ENCODE measurements at places on chromosomes 12 and 14. TPM values are rescaled to one million over a fixed set of nuclear protein-coding genes. Genes with fewer than 3 reads are reported as not detected.

- DNase-seq = peak; percentile 6
- peak overlapping the region; percentile 69 for H3K4me3 ChIP-seq
- H3K4me1 ChIP-seq = no peaks in the 10 kb centered on the region
- no peaks in the 10 kb centered on the region for H3K36me3 ChIP-seq
- peak overlapping the region; percentile 69 for H3K27ac ChIP-seq
Observed at GRCh38 chr12:101698800-101699347, 1.4 kb downstream of the CHPT1 start.

GRCh38 chr12:125220404-125221273 is 155.4 kb downstream of the AACS start:
- H3K27me3 ChIP-seq = no peaks in the 10 kb centered on the region
- no peaks in the 10 kb centered on the region for H3K4me1 ChIP-seq
- H3K27ac ChIP-seq = no peak overlapping the region
- no peak for DNase-seq

DNA sequence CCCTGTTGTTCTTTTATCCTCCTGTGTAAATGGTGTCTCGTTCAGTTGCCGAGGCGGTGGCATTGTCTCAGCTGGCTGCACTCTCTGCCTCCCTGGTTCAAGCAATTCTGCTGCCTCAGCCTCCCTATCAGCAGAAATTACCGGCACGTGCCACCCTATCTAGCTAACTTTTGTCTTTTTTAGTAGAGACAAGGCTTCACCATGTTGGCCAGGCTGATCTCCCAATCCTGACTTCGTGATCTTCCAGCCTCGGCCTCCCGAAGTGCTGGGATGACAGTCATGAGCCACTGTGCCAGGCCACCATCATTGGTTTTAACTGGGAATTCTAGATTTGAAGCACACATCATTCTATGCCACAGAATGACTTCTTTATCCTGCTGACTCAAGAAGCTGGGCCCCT is 175.3 kb upstream of the ALG10B start:
- H3K36me3 ChIP-seq = no peaks in the 10 kb centered on the region
- no peak overlapping the region for H3K27ac ChIP-seq
- no peak overlapping the region for H3K4me3 ChIP-seq
- H3K4me1 ChIP-seq = no peaks in the 10 kb centered on the region
- DNase-seq = no peak

- H3K4me3 ChIP-seq = no peak overlapping the region
- H3K36me3 ChIP-seq = no peaks in the 10 kb centered on the region
- H3K27ac ChIP-seq = no peak overlapping the region
- H3K4me1 ChIP-seq = peaks cover 9% of the 10 kb centered on the region
- DNase-seq = no peak
Observed at GRCh38 chr14:34700622-34701130, 13.7 kb downstream of the CFL2 start.

DNA sequence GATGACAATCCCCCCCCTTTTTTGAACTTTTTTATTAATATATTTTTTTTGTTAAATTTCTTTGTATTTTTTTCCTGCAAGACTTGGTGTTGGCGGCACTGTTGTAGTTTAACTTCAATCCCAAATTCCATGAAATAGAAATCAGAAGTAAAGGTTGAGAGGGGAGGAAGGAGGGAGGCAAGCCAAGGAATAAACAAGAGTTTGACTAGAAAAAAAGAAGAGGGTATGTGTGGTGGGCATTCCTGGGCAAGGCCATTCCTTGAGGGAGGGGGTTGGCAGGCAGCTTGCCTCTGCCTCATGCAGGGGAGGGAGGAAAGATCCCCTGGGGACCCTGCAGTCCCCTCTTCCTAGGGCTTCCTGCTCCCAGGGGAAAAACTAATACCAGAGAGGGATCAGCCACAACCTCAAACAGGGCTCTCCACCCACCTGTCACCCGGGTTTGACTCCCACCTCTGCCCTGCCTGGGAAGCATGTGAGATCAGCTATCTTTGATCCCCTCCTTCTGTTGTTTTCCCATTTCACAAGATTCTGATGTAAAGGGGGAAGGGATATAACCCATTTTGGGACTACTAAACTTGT is 519 bp upstream of the AP1G2 start:
- H3K4me3 ChIP-seq = no peak overlapping the region
- no peak for DNase-seq
- peaks cover 3% of the 10 kb centered on the region for H3K27me3 ChIP-seq

- H3K4me3 ChIP-seq = no peak overlapping the region
- DNase-seq = peak; percentile 69
- no peaks in the 10 kb centered on the region for H3K27me3 ChIP-seq
Observed at GRCh38 chr12:68971404-68971803, 38.4 kb upstream of the CPM start.

GRCh38 chr12:109621901-109622364 is 48.3 kb downstream of the MVK start:
- no peak overlapping the region for H3K4me3 ChIP-seq
- H3K4me1 ChIP-seq = no peaks in the 10 kb centered on the region
- no peak overlapping the region for H3K27ac ChIP-seq
- peaks cover 1% of the 10 kb centered on the region for H3K27me3 ChIP-seq
- H3K36me3 ChIP-seq = no peaks in the 10 kb centered on the region

- H3K4me3 ChIP-seq = no peak overlapping the region
- peaks cover 4% of the 10 kb centered on the region for H3K4me1 ChIP-seq
- no peak for DNase-seq
- H3K27ac ChIP-seq = no peak overlapping the region
- H3K27me3 ChIP-seq = no peaks in the 10 kb centered on the region
- no peaks in the 10 kb centered on the region for H3K36me3 ChIP-seq
Observed at GRCh38 chr14:95258754-95259593, 60.7 kb downstream of the CLMN start.

GRCh38 chr12:54472494-54473262 is 724 bp downstream of the GTSF1 start:
- H3K36me3 ChIP-seq = no peaks in the 10 kb centered on the region
- no peak overlapping the region for H3K27ac ChIP-seq
- no peaks in the 10 kb centered on the region for H3K27me3 ChIP-seq
- H3K4me3 ChIP-seq = no peak overlapping the region
- no peak for DNase-seq

GRCh38 chr12:101570047-101570446 is 24.7 kb upstream of the MYBPC1 start:
- DNase-seq = peak; percentile 58
- no peaks in the 10 kb centered on the region for H3K36me3 ChIP-seq
- no peak overlapping the region for H3K27ac ChIP-seq
- no peaks in the 10 kb centered on the region for H3K4me1 ChIP-seq
- no peaks in the 10 kb centered on the region for H3K27me3 ChIP-seq

The NABP2 gene
- 25.9 TPM for total RNA-seq

All from fibroblast of lung (primary cell).